ENCODE measurements at places on chromosomes 1 and 21.

- DNase-seq = no peak
These were observed 42.7 kb downstream of the GIPC2 start for GRCh38 chr1:78088486-78088885.

- DNase-seq = no peak
These were observed 96.2 kb upstream of the CYYR1 start for GRCh38 chr21:26669215-26669764.

- peak; percentile 80 for DNase-seq
These were observed 9.9 kb upstream of the NCF2 start for GRCh38 chr1:183600136-183600535.

GRCh38 chr1:45922374-45922773, 119.0 kb downstream of the MAST2 start:
- DNase-seq = no peak

- no peak for DNase-seq
These were observed 242.7 kb upstream of the IRF2BP2 start for GRCh38 chr1:234852659-234853058.

DNA sequence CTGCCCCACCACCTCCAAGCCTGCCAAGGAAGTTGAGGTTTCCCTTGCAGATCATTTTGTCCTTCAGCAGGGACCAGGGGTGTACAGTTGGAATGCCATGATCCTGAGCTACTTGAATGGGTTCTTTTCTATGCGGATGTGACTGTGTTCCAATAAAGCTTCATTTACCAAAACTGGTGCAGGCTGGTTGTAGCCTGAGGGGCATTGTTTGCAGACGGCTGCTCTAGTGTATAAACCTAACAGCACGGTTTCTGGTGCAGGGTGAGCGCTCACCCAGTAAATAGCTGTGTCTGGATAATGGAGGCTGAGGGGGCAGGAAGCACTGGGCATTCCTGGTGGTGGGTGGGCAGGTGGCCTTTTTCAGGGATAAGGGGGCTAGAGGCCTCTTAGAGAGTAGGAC, 72.7 kb upstream of the ACTL8 start:
- peak; percentile 37 for DNase-seq

DNA sequence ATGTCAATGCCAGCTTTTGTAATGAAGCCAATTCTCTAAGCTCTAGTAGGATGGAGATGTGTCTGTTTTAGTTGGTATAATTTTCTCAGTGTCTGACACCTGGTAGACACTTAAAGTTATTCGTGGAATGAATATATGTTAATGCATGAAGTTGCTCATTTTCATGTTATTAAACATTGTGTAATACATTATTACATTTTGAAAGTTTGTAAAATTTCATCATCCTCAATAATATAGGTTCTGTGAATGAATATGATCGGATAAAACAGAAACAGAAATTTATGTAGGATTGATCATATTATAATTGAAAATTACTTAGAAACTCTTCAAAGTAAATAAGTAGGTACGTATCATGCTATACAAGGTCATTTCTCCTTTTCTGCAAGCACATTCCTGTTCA, 625.3 kb downstream of the PLA2G4A start:
- DNase-seq = no peak

DNA sequence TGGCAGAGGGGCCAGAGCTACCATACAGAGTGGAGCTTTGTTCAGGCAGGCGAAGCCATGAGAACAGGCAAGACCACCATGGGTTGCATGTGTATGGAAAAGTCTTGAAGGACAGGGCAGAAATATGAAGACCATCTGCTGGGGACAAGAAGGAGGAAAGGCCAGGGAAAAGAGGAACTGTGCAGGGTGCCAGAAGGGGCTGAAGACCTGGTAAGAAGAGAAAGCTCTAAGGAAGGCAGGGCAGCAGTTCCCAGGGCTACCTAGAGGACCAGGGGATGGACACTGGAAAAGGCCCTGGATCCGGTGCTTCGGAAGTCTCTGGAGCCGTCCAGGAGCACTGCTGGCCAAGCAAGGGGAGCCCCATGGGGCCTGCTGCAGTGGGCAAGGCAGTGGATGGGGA, 43.4 kb downstream of the PKP1 start:
- no peak for DNase-seq

DNA sequence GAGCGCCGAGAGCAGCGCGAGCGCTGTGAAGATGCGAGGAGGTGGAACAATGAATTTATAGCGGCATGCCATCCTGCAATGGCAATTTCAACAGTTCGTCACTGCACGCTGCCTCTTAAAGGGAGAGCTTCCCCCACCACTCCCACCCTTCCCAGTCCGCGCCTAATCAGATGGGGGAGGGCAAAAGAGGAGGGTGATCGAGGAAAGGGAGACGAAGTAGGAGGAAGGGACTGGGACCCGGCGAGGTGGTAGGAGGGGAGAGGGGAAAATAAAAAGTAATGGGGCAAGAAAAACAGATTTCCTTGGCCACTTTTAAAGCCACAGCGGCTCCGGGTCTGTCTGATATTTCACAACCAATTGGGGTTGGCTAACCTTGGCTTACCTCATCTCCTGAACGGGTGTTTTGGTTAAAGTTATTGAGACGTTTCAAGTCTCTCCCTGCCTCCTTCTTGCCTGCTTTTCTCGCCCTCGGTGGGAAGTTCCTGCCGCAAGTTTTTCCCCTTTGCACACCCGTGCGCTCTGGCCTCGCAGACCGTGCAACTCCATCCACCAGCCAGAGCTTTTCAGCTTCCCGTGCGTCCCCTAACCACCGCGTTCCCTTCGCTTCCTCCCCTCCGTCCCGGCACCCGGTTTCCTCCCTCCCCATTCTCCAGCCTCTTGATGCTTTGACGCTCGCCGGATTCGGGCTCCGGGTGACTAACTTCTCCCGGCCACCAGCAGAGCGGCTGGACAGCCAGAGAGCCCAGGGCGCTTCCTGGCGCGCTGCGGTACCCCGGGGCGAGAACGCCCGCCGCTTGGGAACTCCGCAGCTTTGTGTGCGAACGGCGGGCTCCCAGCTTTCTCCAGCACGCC, at the start of gene ADAMTS5:
Gene ADAMTS5, minus strand, starts transcription at position 27 of the 852 bp plus-strand sequence. CDS start 697 bp downstream, outside the sequence.
- DNase-seq = peak; percentile 80

DNA sequence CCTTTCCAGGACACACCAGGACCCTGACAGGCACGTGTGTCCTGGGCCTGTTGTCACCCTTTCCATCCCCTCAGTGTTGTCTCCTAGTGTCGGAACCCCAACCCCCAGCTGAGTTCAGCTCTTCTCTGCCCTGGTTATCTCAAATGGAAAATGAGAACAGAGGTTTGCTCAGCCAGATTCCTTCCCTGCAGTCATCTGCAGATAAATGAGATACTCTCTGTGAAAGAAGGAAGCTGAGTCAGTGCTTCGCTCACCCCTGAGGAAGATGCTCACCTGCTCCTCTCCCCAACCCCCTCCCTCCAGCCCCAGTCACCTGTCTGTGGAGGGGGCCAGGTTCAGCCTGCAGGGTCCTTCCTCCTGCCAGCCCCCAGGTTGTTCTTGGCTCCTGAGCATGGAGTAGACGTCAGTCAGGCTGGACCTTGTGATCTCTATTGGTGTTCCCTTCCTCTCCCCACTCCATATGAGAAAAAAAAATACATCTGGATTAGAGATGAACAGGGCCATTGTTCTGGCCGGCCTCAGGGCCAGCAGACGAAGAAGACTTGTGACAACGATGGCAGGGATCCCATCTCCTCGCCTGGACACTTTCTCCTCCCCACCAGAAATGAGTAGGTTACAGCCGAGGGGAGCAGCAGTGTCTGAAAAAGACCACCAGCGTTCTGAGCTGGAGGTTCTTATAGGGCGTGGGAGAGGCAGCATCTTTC, 20.9 kb downstream of the PHGDH start:
- DNase-seq = no peak

GRCh38 chr1:14939527-14940284, 213.8 kb upstream of the TMEM51 start:
- DNase-seq = peak; percentile 90

- no peak for DNase-seq
These were observed 493 bp upstream of the CHD1L start for GRCh38 chr1:147241934-147242448.

DNA sequence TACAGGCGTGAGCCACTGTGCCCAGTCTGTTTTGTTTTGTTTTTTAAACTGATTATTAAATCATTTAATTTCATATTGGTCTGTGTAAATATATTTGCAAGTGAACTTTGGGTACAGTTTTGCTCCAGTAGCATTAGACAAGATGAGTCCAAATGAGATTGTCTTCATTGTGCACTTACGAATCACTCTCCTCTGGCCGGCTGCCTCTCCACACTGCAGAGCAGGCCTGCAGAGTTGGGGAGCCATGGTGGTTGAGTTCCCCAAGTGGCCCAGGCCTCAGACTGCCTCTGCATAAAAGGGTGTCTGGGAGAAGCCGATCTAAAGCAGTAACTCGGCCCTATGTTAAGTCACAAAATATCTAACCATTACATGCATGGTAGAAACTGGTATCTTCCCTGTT, 74.8 kb downstream of the ATP5PO start:
- no peak for DNase-seq

DNA sequence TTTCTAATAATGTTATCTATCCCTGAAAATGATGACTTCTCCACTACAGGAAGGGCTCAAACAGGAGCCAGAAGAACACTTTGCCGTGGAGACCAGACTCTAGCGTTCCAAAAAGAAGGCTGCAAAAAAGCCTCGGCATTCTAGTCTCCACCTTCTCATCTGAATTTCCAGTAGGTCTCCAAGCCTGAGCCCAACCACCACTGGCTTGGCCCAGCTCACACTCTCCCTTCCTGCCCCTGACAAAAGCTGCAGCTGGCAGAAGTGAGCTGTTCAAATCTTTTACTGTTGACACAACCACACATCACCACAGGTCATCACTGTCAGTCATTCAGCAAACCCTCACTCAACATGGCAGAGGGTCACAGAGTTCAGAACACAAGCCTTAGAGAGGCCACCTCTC, 69.3 kb downstream of the CAMK2N1 start:
- no peak for DNase-seq

- DNase-seq = no peak
These were observed 376.5 kb downstream of the LRRIQ3 start for GRCh38 chr1:73821520-73821919.

DNA sequence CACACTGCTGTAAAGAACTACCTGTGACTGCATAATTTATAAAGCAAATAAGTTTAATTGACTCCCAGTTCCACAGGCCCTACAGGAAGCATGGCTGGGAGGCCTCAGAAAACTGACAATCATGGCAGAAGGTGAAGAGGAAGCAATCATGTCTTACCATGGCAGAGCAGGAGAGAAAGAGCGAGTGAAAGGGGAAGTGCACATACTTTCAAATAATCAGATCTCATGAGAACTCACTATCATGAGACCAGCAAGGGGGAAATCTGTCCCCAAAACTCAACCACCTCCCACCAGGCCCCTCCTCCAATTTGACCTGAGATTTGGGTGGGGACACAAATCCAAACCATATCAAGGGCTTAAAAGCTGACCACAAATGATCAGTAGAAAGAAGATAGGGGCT, 493.2 kb downstream of the PTPRC start:
- no peak for DNase-seq

DNA sequence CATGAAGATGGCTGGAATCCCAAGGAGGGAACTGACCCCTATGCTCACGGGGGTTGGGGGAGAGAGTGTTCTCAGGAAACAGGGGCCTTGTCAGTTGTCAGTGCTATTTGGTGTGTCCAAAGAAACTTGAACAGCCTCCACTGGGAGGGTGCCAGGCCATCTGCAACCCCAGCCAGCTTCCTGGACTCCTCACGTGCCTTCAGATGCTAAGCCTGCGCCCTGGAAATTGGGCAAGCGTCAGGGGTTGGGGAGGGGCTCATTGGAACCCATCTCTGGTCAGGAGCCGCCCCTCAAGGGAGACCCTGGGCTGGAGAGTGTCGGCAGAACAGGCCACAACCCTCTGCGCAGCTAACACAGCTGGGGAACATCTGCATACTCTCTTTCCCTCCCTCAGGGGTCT, 13.1 kb upstream of the LHX4 start:
- no peak for DNase-seq

DNA sequence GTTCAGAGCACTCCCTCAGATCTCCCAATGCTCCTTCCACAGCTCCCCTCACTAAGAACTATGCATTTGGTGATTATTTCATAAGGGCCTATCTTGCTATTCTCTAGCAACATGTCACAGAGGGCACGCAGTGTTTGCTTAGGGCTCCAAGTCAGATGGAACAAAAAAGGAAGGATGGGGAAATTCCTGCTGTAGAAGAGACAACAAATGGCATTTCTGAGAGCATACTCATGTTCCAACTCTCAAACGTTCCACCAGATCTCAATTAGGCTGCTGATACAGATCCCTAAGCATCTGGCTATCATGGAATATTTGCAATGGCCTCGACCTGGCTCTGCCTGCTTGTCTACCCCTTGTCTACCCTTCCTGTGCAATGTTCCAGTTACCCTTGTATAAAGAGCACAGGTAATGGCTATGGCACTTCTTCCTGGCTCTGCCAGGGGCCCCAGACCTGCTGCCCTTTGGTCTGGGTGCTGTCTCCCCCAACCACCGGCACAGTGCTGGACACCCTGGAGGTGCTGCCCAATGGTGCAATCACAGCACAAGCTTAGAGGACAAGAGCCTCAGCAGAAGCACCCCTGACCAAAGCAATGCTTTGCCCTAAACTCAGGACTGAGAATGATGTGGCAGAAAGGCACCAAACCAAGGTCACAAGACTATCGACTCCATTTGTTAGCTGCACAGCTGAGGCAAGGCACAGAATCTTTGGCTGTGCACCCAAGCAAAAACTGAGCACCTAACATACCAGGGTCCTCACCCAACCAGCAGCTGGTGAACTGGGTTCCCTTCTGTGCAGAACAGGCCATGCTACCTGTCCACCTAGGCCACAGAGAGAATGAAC, 3.6 kb downstream of the PARP1 start:
- no peak for DNase-seq

DNA sequence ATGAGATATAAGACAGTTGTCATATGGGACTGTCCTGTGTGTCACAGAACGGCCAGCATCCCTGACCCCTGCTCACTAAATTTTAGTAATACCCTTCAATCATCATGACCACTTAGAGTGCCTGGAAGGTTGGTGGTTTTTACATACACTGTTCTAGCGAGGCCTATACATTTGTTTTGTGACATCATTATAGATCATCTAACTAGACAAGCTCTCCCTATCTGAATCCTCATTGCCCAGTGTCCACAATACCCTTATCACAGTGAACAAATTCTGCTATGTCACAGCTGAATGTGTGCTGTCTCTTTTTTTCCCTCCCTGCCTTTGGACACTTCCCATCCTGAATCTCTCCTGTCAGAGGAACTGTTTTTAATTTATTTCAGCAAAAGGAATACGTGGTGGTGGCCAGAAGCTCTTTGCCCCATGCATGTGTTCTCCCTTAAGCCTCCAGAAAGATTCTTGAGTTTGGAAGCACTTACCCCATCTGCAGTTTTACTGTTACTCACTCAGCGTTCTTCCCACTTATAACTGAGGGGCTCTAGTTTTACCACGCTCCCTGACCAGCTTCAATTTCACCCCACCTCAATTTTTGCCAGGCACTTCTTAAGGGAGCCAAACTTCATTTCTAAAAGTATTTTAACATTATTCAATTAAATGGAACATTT, 70.3 kb downstream of the OLFML2B start:
- DNase-seq = no peak

Data from M059J (cell line).